Activated CD8-positive, alpha-beta memory T cell treated with anti-CD3 and anti-CD28 coated beads for 4 hours (primary cell): ENCODE measurements at places on chromosomes 6 and 20.

GRCh38 chr20:1376007-1376406 is 16.8 kb downstream of the FKBP1A start:
- no peak for DNase-seq

GRCh38 chr20:10594296-10594868 is 79.4 kb downstream of the JAG1 start:
- DNase-seq: no peak

DNA sequence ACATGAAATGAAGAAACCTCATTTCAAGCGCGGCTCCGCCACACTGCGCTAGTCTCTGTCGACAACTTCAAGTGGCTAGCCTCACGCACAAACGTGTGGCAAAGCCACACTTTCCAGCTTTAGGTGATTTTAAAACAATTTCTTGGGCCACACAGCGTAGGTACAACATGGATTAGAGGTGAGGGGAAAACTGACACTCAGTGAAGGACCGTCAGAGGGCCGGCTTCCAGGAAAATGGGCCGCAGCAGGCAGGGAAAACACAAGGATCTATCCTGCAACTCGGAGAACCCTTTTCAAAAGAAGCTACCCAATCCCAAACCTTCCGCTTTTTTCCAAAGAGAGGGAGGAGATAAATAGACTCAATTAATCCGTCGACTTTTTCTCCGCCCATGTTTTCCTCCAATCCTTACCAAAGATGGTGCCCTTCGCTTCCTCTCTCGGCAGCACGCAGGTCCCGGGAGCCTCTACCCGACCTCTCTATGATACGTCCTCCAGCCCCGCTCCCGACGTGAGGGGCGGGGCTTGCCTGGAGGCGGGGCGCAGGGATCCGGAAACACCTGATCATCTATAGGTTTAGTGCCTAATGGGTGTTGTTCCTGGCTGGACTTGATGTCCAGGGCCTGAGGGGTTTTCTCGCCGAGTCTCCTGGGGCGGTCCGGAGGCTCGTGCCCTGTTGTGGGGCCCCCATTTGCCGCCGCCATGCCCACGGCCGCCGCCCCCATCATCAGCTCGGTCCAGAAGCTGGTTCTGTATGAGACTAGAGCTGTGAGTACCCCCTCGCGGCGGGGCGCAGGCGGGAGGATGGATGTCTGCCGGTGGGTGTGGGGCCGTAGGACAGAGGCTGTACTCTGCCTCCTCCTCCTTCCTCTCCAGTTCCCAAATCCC is at the start of the genes AK9 and FIG4:
AK9 (minus strand) TSS at position 466 of the 885 bp plus-strand sequence. CDS start 15,457 bp downstream, outside the sequence.
FIG4 (plus strand) TSS at position 560 of the 885 bp plus-strand sequence; CDS start at position 700, 140 bp downstream.
- peak; percentile 78 for DNase-seq

DNA sequence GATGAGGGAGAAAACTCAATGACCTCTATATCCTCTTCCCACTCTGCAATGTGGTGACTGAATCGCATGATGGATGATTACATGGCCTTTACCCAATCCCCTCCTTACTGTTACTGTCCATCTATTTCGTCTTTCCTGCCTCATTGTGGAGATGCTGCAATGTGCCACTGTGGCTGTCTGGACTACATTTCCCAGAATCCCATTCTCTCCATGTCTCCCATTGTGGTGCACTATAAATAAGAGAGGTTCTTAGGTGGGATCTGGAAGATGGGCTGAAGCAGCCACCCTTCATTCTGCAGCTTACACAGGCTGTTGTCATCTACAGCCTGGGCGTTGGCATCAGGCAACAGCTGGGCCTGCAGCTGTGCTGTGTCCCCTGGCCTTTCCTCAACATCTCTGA is 233.6 kb downstream of the PRKN start:
- DNase-seq: no peak

DNA sequence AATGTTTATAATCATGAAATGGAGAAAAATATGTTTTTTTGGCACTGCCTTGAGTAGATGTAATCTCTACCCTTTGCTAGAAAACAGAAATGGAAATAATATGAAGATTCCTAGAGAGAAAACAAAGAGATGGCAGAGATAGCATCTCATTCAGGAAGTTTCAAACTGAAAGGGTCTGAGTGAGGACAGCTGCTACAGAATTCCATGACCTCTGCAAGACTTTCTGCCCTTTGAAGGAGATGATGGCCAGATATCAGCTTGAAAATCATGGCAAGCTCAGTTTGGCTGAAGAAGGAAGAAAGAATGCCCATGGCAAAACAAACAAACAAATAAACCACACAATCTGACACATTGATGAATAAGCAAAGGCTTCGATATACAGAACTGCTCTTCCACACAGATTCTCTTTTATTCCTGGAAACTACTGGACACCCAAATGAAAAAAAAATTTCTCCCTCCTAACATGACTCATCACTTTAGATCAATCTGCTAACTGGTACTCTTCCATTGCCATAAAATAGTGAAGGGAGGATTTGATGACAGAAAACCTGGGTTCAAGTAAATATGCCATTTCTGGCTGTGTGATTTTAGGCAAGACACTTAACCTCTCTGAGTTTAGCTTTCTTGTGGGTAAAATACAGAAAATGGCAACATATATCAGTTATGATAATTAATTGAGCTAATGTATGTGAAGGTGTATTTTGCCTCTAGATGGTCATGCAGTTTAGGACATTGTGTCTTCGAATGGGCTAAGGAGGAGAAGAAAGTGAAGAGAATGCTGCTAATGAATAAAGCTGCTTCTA is 105.9 kb upstream of the SPACA1 start:
- DNase-seq: no peak

GRCh38 chr6:38762848-38763247 is 47.7 kb downstream of the DNAH8 start:
- no peak for DNase-seq

- no peak for DNase-seq
These were observed 236.6 kb upstream of the PDE10A start for GRCh38 chr6:165899611-165900010.

GRCh38 chr6:69848552-69848951 is 17.8 kb upstream of the COL19A1 start:
- no peak for DNase-seq

- DNase-seq: no peak
These were observed 1026.6 kb upstream of the MAP3K7 start for GRCh38 chr6:91613481-91613880.

DNA sequence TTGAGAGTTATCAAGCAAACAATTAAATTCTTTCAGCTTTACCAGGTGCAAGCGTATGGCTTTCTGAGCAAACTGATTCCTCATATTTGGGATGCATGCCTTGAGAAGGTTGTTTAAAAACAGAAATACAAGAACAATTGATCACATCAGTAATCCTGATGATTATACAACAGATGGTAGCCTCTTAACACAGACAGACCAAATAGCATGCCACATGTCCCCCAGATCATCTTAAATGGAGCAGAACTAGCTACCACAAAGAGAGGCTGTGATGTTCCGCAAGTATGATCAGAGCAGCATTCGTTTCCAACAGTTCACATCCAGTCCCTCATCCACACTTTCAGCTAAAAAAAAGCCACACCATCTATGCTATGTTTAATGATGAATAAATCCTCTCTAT is 246.2 kb upstream of the NRSN1 start:
- DNase-seq: no peak

- DNase-seq: no peak
These were observed 7.2 kb upstream of the C6orf141 start for GRCh38 chr6:49543087-49543858.

DNA sequence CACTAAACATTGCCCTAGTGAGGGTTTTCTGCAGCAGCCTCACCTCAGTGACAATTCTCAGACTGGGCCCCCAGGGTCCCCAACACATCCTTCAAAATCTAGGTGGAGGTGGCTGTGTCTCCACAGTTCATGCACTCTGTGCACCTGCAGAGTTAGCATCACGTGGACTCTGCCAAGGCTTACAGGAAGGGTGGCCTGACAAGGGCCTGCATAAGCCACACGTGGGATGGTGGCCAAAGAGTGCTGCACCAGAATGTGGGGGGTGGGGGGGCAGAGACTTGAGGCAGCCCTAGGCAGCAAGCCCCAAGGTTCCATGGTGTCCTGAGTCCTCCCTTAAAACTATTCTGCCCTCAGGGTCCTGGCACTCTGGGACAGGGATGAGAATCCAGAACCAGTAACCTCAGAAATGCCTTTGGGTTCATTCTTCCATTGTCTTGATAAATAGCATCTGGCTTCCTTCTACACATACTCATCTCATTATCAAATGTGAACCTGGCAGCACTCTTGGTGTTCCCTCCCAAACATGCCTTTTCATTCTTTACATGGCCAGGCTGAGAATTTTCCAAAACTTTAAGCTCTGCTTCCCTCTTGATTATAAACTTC is 1.6 kb upstream of the SERPINB1 start:
- DNase-seq: no peak

- no peak for DNase-seq
These were observed 1276.8 kb upstream of the ADGRB3 start for GRCh38 chr6:67358241-67358640.

- no peak for DNase-seq
These were observed 21.1 kb downstream of the RTN4IP1 start for GRCh38 chr6:106608080-106608668.

GRCh38 chr6:110776413-110776812 is 38.9 kb downstream of the CDK19 start:
- DNase-seq: no peak

GRCh38 chr6:156060013-156060412 is 604.4 kb upstream of the NOX3 start:
- no peak for DNase-seq

DNA sequence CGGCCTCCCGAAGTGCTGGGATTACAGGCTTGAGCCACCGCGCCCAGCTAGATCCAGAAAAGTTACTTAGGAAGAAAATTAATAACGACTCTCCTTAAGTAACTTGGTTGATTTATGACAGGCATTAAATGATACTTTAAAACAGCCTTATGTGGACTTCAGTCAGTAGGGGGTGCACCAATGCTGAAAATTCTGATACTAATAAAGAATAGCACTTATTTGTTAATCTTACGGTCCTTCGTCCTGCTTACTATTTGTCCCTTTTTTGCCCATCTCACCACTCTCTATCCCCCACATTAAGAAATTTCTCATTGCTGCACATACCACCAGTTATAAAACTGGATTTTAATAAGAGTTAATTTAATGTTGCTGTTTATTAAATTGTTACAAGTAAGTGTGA is 12.7 kb upstream of the PRELID3B start:
- no peak for DNase-seq

DNA sequence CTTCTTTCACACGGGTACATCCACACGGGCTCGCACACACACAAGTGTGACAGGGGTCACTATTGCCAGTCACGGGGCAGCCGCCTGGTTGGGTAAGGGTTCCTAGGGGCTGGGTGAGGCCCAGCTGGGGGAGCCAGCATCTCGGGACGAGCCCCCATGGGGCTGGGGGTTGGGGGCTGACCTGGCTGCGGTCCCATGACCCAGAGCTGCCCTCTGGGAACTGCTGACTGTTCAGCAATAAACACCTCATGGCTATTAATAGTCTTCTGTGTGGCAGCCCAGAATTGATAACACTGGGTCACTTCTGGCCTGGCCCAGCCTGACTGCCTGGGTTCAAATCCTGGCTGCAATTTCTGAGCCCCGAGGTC is 23.8 kb downstream of the VEGFA start:
- no peak for DNase-seq

DNA sequence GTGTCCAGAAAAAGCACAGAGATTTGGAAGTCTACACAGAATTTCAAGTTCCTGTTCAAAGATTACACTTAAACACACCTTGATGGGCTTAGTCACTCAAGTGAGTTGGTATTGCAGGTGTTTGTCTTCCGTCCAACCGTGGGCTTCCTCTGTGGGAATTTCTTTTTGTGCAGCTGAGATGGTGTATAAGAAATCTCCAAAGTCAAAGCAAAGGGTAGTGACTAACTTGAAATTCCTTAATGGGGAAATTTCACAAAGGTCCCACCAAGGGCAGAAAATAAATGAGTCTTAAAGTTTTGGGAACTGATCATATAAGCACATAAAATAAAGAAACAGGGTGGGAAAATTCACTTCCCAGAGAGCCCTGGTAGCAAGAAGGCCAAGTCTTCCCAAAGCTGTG is 102.0 kb upstream of the TNFAIP3 start:
- DNase-seq: no peak
